ENCODE measurements at places on chromosomes 5 and 9.

GRCh38 chr9:87667164-87667738 is 58.7 kb upstream of the CTSL start:
- DNase-seq, result no peak

- DNase-seq, result no peak
Measured at GRCh38 chr9:72262063-72262462, 102.9 kb downstream of the ZFAND5 start.

DNA sequence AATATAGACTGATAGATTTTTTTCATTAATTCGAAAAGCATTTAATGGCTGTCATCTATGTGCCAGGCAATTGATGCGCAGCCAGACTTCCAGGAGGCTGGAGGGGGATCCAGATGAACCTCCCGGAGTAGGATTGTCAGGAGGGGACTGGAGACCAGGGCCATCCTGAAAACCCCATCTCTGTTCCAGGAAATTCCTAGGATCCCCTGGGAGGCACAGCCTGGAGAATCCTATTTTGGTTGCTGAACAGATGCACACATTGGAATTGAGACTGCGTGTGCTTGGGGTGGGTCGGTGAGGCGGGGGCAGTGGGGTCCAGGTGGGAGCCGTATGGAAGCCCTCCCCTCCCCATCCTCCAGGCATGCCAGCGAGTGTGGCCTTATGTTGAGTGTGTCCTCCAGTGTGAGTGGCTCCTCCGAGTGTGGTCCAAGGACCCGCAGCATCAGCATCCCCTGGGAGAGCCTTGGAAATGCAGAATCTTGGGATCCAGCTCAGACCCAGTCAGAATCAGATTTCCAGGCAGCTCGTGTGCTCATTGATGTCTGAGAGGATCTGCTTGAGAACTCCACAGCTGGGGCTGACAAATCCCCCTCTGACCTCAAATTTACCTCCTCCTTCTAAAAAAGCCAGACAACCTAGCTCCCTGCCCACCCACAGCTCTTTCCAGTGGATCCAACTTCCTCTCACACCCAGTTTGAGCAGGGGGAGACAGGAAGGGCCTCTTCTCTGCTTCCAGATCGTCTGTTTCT is 38.7 kb downstream of the ROPN1L start:
- no peak for DNase-seq

DNA sequence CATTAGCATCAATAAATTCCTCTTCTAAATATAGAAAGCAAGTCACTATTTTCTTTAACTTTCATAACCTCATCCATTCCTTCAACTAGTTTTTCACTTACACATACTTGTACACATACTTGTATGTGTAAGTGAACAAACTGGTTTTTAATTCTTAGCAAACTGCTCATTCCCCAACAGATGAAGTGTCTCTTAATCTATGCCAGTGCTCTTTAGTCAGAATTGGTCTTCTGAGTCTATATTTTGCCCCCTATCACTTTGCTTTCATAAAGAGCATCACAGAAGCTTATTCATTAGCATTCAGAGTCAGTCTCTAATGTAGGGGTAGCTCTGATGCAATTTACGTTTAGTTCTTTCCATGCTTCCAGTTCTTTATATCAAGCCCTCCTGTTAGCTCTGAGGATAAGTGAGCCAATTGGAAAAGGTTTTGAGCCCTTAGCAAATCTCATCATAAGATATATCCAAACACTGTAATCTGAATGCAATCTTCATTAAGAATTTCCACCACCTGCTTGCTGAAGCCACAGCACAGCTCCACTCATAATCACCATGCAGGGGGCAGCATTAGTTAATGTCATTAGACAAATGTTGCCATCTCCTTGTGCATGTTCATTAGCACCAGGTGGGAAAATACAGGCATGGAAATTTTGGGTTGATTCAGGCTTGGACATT is 178.5 kb upstream of the SLC24A2 start:
- peak; percentile 24 for DNase-seq

DNA sequence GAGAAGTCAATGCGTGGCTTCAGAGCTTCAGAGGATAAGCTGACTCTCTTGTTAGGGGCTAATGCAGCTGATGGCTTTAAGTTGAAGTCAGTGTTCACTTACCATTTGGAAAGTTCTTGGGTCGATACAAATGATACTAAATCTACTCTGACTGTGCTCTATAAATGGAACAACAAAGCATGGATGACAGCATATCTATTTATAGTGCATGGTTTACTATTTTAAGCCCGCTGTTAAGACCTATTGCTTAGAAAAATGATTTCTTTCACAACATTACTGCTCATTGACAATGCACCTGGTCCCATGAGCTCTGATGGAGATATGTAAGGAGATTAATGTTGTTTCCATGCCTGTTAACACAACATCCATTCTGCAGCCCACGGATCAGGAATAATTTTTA is 435.7 kb downstream of the MAT2B start:
- DNase-seq, result no peak

DNA sequence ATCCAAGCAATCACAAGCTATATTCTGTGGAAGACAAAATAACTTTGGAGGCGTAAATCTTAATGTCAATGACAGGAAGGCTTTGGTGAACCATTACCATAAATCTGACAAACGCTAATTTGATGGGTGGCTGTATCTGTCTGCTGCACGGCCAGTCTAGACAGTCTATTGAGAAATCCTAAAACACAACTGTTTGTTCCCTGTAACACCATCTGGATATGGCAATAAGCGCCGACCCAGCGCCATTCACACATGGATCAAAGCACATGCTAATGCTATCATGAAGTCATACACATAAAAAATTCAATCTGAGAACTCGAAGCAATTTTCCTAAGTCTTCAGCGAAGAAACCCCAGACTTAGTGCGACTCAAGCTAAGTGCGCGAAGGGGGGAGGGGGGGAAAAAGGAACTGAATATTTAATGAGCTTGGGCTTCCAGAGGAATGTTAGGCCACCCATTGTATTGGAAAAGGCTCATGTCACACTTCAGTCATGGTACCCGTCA is 95.1 kb downstream of the ARL15 start:
- no peak for DNase-seq

DNA sequence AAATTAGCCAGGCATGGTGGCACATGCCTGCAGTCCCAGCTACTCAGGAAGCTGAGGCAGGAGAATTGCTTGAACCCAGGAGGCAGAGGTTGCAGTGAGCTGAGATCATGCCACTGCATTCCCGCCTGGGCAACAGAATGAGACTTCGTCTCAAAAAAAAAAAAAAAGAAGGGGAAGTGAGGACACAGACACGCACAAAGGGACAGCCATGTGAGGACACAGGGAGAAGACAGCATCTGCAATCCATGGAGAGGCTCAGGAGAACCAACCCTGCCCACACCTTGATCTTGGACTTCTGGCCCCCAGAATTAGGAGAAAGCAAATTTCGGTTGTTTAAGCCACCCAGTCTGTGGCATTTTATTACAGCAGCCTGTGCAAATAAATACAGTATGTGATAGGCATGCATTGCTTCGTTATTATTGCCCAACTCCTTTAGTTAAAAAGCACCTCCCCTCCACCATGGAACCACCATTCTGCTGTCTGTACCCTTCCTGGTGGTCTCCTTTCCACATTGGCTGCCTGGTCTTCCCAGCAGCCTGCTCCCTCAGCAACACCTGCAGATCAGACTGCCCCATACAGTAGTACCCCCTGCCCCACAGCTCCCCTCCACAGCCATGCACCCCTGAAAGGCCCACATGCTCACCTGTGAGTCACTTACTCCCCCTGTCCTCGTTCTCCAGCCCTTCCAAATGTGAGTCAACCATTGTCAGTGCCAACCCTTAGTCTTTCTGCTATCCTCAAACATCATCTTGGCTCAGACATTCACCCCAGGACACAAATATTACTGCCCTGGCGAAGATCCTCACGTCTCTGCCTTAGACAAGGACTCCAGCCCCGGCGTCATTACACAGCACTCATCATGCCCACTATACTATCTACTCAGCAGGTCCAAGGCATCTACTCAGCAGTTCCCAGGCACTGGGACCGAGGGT is 128.8 kb downstream of the ROR2 start:
- DNase-seq, result no peak

DNA sequence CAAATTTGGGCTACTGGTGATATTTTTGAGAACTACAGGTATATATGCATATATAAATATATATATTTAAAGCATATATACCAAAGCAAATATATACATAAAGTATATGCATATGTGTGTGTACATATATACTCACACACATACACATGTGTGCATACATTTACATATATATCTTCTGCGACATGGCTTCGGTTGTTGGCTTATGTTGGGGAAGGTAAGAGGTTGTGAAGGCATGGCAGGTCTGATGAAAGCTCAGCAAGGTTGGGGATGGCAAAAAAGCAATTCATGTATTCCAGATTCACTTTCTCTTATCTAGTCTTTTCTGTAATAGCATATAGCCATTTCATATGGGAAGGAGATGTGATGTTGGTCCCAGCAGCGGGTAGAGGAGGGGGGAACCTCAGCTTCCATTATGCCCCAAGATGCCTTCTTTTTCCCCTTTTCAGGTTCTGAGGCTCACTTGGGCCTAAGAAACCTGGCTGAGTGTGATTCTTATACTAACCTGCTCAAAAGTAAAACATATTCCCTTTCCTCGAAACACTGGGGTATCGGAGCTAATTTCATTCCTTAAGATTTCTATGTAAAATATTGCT is 201.7 kb downstream of the MEF2C start:
- no peak for DNase-seq

- no peak for DNase-seq
Measured at GRCh38 chr9:89481538-89481915, 16.4 kb downstream of the SEMA4D start.

DNA sequence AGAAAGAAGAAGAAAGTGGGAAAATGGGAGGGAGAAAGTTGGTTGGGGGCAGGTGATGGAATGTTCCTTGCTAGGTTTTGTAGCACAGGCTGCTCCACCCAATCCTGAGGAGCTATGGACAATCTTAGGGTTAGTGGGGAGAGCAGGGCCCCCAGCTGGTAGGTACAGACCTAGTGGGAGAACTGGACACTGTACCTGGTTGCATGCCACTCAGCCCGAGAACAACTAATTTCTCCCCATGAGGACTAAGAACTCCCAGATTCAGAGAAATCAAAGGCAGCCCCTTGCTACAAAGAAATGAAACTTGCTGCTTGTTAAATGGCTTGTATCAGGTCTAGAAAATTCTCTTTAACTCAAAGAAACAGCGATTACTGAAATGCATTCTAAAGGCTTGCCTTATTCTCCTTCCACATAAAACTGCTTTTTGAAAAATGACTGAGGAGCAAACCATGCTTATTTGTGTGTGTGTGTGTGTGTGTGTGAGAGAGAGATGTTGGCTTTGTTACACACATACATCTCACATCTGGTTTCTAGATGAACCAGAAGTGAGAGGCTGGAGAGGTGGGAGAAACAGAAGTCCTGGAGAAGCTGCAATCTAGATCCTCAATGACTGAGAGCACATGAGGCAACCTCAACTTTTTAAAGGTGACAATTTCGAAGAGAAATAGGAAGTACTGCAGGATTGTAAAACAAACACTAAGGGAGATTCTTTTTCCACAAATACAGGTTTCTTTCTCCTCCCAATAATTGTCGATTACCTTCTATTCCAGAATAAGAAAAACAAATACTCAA is 28.9 kb downstream of the FYB1 start:
- DNase-seq, result no peak

GRCh38 chr5:104635227-104635626 is 1072.6 kb upstream of the NUDT12 start:
- no peak for DNase-seq

DNA sequence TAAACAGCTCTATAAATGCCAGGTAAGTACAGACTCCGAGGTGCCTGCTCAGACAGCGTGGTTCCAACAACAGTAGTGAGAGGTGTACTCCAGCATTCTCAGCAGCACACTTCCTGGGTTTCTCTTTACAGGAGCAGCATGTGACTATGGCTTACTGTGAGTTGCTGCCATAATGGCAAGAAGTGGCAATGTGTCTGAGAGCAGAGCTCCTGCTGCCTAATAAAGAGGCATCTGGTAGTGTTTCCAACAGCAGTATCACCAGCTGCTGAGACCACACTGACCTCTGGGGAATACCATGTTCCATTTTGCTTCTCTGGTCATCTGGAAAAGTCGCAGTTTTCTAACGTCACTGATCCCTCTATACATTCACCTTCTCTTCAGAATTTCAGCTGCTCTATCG is 398.2 kb downstream of the SLCO4C1 start:
- peak; percentile 13 for DNase-seq

DNA sequence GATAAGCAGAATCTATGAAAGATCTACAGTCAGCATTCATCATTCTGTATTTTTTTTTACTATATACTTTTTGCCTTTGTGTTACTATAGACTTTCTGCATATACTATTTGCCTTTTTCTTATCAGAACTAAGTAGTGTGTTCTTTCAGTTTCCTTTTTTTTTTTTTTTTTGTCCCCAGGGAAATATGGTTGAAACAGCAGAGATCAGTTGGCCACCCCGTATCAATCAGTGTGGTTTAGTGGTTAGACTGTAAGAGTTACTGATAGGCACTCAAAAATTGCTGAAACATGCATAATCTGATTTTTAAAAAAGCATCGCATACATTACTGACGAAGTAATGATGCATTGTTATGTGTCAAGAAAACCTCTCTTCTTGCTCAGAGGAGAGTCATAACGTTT is 990.8 kb upstream of the EDIL3 start:
- DNase-seq, result no peak

- DNase-seq, result no peak
Measured at GRCh38 chr9:108104991-108105390, 615.4 kb upstream of the KLF4 start.

GRCh38 chr9:92970467-92970923 is 23.2 kb downstream of the FGD3 start:
- DNase-seq, result no peak

- peak; percentile 77 for DNase-seq
Measured at GRCh38 chr9:3526997-3527940, 1.5 kb upstream of the RFX3 start.

GRCh38 chr5:38316544-38317224 is 58.3 kb downstream of the EGFLAM start:
- no peak for DNase-seq

GRCh38 chr5:35338157-35338453 is 107.8 kb upstream of the PRLR start:
- DNase-seq, result no peak

DNA sequence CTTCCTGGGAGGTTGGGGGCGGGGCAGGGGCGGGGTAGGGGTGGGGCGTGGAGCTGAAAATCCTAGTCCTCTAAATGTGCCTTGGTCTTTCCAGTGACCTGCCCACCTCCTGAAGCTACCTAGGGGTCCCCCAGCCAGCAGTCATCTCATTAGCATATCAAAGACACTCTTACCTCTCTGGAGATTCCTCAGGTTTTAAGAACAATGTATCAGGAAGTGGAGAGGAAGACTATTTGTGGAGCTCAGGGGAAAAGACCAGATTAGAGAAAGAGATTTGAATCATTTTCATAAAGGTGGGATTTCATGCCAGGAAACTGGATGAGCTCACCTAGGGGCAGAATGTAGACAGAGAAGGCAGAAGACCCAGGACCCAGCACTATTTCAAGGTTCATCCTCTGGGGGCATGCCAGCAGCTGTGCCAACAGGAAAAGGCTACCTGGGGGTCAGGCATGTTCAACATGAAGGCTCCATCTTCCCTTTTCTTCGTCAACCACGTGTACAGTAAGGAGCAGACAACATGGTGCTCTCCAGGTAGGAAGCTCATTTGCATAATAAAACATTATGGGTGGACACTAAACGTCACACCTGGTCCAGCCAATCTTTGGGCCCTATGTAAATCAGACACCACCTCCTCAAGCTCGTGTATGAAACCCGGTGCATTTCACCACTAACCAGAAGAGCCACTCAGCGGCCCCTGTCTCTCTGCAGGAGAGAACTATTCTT is 6.9 kb downstream of the GMCL2 start:
- no peak for DNase-seq

Data from NCI-H748 treated with DMSO at 0.1 percent for 48 hours (cell line).